HuH-7 (cell line): ENCODE measurements at places on chromosomes 3 and 15.

DNA sequence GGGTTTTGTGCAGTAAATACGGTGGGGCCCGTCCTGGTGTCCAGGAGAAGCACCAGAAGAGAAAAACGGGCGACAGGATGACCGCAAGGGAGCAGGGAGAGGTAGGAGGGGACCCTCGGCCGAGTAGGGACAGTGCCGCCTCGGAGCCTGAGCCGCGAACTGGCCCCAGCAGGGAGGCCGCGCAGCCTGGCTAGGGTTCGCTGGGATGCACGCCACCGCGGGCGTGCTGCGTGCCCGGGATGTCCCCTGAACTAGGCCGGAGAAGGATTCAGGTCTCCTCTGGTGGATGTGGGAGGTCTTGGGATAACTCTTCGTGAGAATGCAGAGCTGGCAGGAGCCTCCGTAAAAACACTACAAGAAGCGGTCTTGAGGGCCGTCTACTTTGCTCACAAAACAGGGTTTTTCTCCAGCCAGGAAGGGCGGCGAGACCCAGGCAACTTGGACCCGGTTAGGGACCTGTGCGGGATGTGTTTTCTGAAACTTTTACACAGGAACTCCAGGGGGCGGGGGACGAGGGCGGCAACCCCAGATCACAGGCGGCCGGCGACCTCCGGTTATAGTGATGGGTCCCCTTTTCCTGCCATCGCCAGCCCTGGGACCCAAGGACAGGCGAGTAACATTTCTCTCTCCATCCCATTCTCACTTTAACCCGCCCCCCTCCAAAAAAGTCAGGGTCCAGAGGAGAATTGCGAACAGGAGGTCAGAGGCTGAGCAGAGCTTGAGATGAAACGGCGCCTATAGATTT lies 35.5 kb downstream of the NR2F2 start:
- DNase-seq, result no peak

- no peak for DNase-seq
These were observed 24.0 kb downstream of the TSEN2 start for GRCh38 chr3:12508291-12508700.

DNA sequence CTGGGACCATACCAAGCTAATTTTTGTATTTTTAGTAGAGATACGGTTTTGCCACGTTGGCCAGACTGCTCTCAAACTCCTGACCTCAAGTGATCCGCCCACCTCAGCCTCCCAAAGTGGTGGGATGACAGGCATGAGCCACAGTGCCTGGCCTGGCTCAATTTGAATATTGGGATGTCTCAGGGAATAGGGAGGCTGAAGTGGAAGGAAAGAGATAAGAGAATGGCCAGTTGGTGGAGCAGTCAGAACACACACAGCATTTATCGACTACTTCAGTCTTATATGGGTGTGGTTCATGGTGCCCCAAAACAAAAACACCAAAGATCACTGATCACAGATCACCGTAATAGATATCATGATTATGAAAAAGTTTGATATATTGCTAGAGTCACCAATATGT lies 144.4 kb downstream of the GMNC start:
- DNase-seq, result no peak

DNA sequence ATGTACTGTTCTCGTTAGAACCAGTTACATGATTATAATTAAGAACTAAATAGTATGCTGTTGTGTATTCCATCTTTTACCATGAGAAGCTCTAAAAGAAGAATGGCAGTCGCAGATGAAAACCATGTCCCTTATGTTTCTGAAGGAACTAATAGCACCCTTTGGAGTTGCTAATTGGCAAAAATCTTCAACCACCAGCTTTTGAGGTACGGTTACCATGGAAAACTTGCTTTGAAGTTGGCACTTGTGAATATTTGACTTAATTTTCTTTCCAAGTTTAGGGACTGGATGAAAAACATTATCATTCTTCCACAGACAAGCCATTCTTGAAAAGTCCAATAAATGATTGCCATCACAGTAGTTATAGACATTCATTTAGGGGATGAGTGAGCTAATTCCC lies 666.6 kb upstream of the ROBO1 start:
- no peak for DNase-seq

GRCh38 chr3:109644746-109645145 lies 307.4 kb upstream of the DPPA4 start:
- no peak for DNase-seq

DNA sequence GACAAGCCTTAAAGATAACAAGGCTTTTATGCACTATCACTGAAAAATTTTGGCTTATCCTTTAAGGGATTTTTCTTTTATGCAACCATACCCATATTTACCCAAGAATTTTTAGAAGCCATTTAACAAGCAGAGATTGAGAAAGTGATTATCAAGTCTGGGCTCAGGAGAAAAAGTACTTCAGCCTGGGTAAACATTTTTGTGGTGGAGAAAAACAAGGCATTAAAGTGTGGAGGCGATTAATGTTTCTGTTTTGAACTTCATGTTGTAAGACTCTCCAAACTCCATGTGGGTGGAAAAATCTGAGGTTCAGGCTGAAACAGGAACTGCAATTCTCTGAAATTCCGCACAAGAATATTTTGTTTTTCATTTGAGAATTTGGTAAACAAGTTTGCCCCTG lies 260.4 kb upstream of the KCNMB2 start:
- no peak for DNase-seq
